Stimulated activated CD4-positive, alpha-beta T cell treated with anti-CD3 and anti-CD28 coated beads, Interleukin-4, amount 100 ng/mL, for 24 hours (primary cell): ENCODE measurements at places on chromosomes 1 and 21.

DNA sequence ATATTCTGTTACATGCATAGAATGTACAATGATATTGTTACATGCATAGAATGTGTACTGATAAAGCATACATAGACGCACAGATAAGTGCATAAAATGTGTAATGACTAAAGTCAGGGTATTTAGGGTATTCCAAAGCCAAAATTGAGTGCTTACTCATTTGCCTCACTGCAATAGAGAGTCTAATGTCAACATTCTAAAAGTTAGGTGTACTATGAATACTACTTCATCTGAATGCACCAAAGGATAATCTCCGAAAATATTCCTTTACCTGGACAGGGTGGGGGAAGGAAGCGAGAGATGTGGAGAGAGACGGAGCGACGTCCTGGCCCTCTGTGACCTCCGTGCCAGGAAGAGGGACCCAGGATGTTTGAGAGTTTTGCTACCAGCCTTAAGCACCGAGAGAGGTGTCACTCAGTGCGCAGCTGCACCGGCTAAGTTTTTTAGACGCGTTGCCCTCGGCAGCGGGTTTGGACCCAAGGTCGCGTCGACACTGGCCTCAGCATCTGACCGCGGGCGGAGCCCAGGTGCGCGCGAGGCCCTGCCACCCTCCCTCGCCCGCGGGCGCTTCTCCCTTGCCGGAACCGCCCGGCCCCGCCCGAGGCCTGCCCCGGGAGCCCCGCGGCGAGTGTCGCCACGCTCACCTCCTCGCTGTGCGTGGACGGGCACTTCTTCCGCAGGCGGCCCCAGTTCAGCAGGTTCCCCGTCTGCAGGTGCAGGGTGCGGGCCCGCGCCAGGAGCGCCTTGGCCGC lies 660 bp downstream of the GCLM start:
- DNase-seq: peak; percentile 53

GRCh38 chr1:36534711-36535412 lies 52.1 kb upstream of the CSF3R start:
- DNase-seq: no peak

DNA sequence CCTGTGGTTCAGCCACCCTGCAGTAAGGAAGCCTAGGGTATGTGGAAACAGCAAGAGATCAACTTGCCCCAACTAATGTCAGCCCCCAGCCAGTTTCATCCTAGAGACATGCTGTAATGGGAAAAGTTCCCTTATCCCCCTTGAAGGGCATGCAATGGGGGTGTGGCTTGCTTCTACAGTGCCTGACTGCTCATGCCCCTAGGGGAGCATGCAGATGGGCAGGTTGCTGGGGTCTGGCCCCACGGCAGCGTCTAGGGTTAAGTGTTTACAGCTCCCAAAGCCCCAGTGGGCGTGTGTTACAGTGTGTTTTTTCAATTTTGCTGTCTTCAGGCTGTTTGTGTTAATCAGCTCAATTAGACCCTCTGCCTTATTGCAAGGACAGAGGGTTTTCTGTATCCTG lies 1105.9 kb downstream of the AMY1C start:
- DNase-seq: no peak

GRCh38 chr1:54312796-54313316 lies 93.3 kb downstream of the SSBP3 start:
- no peak for DNase-seq

DNA sequence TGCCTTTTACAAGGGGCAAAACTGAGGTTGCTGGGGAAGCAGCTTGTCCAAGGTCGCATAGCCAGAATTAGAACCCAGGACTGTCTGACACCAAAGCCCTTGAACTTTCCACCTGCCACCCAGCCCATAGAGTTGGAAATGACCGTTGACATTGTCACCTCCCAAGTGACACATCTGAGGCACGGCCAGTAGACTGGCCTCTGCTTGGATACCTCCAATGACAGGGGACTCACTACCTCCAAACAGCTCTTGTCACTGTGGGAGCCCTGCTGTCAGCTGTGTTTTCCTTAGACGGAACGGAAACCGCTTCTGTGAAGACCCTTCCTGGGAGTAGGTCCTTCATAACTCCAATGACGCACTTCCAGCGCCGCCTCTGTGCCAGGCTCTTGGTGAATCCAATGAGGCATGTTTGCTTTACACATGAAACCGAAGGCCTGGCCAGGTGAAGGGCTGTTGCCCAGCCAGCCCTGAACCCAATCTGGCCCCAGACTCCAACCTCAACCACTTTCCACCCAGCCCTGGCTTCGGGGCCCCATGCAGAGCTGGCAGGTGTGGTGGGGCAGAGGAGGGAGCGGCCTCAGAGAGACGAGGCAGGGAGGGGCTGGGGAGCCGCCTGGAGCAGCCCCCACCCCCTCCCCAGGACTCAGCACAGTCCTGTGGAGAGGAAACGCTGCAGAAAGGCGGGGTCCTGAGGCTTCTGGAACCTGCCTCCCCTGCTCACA lies 109.2 kb upstream of the IFFO2 start:
- DNase-seq: no peak

GRCh38 chr1:224131253-224131652 lies 17.3 kb downstream of the FBXO28 start:
- DNase-seq: no peak

GRCh38 chr1:39704757-39705156 lies 13.5 kb upstream of the HPCAL4 start:
- no peak for DNase-seq

GRCh38 chr1:61839679-61840078 lies 97.4 kb downstream of the PATJ start:
- DNase-seq: no peak

DNA sequence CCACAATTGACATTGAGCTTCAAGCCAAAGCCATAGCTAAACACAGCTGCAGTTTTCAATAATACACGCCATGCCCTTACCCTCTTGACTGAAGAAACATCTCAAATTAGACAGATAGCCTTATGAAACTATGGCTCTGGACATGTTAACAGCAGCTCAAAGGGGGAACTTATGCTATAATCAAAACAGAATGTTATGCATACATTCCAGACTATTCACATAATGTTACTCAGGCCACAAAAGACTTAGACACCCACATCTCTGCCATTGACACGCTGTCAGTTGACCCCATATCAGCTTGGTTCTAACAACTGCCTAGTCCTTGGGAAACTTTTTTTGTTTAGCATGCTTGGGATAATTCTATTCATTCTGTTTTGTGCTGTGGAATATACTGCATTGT lies 2.3 kb upstream of the NENF start:
- DNase-seq: no peak

GRCh38 chr1:63710761-63711380 lies 62.9 kb upstream of the ROR1 start:
- DNase-seq: no peak

DNA sequence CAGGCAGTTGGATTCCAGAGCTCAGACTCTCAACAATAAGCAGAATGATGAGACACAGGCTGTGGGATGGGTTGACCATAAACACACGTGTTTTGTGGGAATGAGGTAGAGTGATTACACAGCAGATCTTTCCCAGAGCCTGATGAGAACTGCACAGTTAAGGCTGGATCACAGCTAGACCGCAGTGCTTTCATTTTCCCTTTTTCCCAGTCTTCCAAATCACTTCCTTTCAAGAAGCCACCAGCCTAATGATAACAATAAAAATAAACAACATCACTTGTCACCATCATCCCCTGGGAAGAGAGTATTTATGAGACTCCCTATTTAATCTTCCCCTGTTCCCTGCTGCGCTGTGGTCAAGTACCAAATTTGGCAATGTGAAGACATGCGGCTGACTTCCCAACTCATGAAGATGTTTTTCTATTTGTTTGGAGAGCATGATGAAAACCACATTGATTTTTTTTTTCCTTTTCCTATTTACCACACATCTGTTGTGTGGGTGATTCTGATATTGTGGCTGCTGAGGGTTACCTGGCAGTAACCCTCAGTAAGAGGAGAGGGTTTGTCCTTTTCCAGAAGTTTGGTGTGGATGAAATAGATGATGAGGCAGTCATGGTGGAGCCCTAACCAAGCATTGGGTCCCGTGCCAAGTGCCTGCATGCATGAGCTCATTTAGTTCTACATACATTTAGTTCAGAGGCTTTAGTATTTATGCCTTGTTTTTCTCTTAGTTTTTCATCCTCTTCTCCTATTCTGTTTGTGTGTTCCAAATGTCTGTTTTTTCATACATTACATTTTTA lies 248.9 kb upstream of the HOOK1 start:
- no peak for DNase-seq

- DNase-seq: no peak
Measured at GRCh38 chr1:23801876-23802275, 1.3 kb upstream of the GALE start.

DNA sequence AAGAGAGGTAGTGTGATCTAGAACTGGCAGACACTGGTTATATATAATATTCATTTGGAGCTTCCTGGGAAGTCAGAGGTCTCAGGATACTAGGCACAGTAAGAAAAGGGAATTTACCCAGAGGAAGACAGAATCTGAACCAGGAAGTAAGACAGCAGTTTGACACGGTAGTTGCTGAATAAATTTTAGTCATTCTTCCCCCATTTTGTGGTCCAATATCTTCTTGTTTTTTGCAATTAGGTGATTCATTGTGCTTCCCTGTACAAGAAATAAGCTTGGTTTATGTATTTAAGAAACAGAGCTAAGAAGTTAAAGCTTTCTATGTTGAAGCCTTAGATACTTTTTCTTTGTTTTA lies 1.3 kb downstream of the TMEM167B start:
- no peak for DNase-seq

GRCh38 chr1:94543001-94543400 lies 1.4 kb upstream of the F3 start:
- DNase-seq: no peak

DNA sequence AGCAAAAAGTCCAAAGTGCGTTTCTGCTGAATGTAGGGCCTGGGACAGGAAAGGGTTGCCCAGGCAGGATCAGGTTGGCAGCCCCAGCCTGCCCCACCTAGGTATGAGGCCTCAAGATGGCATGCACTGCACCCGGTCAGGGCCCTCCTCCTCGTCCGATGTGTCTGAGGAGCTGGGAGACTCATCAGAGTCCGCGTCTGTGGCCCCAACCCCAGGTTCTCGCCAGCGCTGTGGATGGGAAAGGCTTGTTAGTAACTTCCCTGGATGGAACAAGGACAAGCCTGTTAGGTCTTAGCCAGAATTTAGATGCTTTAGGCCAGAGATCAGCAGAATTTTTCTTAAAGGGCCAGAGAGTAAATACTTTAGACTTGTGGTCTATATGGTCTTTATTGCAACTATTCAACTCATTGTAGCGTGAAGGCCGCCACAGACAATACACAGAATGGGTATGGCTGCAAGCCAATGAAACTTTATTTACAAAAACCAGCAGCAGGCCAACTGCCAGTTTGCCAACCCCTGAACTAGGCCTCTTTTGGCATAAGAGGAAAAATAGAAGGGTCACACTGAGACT lies 12.4 kb downstream of the PEA15 start:
- DNase-seq: no peak

- DNase-seq: no peak
Measured at GRCh38 chr21:34956416-34957316, 92.4 kb downstream of the RUNX1 start.

- DNase-seq: peak; percentile 11
Measured at GRCh38 chr1:50704126-50704525, 255.9 kb downstream of the FAF1 start.

DNA sequence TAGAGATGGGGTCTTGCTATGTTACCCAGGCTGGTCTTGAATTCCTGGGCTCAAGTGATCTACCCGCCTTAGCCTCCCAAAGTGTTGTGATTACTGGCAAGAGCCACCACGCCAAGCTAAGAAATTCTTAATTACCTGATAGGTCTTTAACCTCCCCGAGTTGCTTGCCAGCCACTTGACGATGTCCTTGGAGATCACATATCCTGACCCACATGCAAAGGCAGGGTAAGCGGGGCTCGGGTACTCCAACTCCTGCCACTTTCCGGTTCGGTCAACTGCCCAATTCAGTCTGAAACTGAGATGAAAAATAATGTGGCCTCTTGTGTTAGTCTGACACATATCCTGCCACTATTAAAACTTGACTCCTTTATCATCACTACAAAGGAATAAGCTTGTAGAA lies 50.2 kb downstream of the B3GALNT2 start:
- no peak for DNase-seq

- DNase-seq: no peak
Measured at GRCh38 chr1:65172936-65173690, 25.1 kb downstream of the AK4 start.

DNA sequence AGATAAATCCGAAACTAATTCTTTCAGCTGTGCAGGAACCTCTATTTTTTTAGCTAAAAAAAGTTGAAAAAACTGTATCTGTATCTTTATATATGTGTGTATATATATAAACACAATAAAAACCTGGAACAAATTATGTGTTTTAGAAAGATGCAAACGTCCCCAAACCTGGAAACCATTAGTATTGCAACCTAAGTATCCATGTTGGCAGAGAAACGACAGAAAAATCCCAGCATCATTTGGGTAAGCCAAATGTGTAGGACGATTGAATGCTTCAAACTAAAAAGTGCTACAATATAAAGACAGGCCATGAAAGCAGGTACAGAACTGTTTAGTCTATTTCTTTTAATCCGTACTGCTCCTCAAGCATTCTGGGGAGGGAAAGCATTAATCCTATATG lies 87.9 kb downstream of the AHCTF1 start:
- DNase-seq: no peak

GRCh38 chr1:119336848-119337247 lies 31.7 kb upstream of the HAO2 start:
- no peak for DNase-seq

GRCh38 chr1:76697361-76697760 lies 169.9 kb upstream of the ST6GALNAC5 start:
- DNase-seq: no peak

DNA sequence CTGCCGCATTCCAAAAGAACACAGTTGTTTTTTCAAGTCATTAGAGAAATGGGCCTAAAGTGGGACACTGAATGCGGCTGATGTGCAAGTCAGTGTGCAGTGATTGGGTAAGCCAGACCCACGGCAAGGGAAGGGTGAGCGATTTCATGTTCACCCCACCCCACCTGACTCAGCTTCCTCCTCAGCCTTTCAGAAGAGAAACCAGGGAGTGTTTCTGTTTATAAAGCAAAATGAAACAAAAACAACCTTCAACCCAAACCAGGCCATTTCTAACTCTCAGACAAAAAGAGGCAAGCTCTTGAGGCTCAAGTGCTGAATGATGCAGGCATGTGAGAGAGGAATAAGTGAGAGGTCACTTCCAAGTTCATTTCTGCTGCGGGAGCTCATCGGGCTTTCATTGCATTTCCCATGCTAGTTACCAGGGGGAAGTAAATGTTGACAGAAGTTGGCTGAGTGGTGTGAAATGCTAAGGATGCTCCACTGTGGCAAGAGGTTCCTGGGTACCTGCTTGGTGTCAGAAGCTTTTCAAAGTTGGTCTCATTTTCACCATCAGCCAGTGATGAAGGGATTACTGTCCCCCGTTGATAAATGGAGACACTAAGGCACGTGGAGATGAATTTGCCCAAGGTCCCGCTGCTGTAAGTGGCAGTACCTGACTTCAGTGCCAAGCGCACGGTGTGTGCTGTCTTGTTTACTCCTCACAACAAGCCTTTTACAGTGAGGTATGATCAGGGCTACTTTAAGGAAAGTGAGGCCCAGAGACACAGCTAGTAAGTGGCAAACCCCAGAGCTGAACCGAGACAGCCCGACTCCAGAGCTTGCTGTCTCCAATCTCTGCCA lies 29.1 kb downstream of the STPG1 start:
- DNase-seq: peak; percentile 43
